Stimulated activated CD4-positive, alpha-beta T cell treated with anti-CD3 and anti-CD28 coated beads, Interleukin-15, amount 100 ng/mL, for 48 hours (primary cell): ENCODE measurements at places on chromosomes 1 and 21.
A peak's percentile ranks its signal among the peaks of the same experiment; 100 is the strongest.

DNA sequence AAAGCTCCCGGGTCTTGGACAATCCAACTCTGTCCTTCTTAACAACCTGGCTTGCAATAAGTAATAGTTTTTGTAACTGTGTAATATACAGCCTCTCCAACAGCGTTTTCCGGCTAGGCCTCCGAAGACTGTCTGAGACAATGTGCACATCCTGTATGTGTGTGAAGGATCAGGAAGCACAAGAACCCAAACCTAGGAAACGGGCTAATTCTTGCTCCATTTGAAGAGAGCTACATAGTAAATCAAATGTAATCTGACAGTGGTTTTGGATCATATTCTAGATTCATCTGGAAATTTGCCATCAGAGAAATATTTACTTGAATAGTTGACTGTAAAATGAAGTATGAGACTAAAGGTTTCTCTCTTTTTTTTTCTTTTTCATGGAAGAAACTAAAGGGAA, 1.2 kb downstream of the GPR52 start:
- DNase-seq, result no peak

GRCh38 chr1:233375653-233376052, 48.1 kb downstream of the MAP3K21 start:
- DNase-seq, result no peak

GRCh38 chr1:100353071-100353801, 930 bp downstream of the CDC14A start:
- DNase-seq, result no peak

DNA sequence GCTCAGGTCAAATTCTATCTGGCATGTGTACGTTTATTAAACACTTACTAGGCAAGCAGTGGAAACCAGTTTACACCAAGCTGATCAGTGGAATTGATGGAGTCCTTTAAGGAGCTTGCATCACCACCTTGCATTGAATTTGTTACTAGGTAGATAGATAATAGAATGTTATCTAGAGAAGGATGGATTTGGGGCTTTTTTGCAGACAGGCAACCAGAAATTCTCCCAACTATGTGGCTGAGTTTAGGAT, 44.9 kb downstream of the HHAT start:
- no peak for DNase-seq

DNA sequence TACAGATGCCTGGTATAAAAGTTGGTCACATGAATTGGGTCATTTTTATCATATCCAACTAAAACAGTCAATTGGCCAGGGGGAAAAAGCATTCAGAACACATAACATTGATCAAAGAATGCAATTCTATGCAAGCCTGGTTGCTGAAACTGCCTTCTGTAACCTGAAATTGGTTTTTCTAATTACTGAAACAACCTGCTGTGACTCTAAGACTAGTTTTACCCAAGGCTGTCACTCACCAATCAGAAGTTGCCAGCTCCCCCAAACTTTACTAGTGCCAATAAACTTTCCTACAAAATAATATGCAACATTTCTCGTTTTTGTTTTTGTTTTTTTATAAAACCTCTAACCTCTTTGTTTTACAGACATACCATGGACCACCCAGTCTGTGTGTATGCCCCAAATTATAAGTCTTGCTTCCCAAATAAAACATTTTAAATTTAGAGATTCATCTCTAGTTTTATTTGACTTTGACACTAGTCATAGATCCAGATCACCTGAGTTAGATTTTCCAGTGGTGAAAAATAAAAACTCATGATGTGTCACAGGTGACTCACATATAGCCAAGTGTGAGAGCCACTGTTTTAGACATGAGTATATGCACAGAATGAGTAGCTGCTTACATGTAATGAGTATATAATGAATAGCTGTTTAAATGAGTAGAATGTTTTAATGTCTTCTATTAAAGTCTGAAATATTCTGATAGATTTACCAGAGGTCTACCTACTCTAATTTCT, 64.2 kb upstream of the CR2 start:
- no peak for DNase-seq

DNA sequence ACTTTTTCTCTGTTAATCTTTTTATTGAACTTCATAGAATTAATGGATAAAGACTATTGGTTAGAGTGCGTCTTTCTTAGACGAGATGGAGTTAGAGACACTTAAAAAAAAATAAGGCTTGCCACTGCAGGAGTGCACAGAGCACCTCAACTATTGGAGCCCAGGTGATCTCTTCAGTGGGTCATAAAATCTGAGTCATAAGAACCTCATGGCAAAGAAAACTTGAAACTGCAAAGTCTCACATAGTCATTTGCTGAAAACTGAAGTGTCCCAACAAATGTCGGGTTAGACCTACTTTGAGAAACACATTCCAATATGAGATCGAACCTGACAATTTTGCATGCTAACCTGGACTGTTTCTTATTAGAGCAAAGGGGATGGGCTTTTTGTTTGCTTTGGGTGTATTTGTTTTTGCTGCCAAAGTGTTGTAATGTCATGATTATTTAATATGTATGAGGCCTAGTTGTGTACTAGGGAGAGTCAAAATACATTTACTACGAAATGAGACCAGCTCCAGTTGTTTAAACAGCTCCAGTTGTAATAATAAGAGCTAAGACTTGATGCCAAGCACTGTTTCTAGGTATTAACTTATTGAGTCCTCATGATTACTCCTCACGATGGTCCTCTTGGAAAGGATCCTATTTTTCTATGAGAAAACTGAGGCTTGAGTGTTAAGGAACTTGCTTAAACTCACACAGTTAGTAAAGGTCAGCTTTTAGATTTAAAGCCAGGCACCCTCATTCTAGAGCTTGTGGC, 65.1 kb downstream of the DDR2 start:
- DNase-seq, result no peak

GRCh38 chr1:168834225-168834872, 105.3 kb upstream of the DPT start:
- DNase-seq, result no peak

- no peak for DNase-seq
These were observed 1.2 kb upstream of the SRSF11 start for GRCh38 chr1:70220015-70220414.

DNA sequence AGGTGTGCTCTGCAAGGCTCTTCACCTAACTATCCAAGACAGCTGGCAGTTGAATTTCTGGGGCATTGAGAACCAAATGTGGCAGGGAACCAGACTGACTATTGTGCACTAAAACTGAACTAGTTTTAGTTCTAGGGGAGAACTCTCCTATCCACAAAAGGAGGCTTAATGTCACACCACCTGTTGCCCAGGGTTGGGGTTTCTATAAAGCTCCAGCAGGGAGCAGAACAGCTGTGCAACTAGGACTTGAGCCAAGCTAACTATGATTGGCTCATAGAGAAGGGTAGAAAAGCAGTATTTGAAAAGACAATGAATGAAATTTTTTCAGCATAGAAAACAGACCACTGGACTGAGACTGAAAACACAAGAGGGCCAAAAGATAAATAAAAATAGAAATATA, 53.3 kb upstream of the FGGY start:
- no peak for DNase-seq

- no peak for DNase-seq
These were observed 48.6 kb upstream of the LRRC52 start for GRCh38 chr1:165494949-165495857.

DNA sequence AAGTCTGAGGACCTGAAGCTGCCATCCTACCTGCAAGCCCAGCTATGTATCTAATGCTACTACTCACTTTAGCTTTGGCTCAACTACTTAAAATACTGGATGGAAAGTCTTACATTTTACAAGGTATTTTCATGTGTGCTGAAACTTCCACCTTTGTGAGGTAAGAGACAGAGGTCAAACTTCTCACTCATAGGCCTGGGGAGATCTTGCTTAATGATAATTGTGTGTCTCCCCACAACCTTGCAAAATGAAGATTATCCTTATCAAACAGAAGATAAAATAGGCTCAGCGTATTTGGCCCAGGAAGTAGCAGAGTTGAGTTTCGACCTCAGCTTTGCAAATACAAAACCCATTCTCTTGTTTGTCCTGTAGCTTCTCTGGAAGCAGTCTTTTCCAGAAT, 63.7 kb downstream of the CENPF start:
- DNase-seq, result no peak

- DNase-seq, result peak; percentile 54
These were observed 553 bp downstream of the CMPK1 start for GRCh38 chr1:47333922-47334764.

DNA sequence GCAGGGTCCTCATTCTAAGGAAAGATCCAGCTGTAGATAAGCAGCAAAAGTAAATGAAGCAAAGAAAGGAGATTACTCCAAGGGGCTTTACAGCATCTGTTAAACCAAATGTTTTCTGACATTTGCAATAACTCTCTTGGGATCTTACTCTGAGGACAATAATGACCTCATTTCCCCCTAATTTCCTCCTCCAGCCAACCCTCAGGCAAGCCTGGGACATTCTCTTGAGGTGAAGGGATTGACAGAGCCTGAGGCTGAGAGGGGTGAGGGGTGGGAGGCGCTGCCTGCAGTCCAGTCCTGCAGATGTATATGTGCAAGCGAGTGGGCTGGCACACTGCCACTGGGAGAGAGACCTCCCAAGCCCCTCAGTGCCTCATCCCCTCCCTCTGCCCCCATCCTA, 40.5 kb upstream of the NEK2 start:
- DNase-seq, result no peak

DNA sequence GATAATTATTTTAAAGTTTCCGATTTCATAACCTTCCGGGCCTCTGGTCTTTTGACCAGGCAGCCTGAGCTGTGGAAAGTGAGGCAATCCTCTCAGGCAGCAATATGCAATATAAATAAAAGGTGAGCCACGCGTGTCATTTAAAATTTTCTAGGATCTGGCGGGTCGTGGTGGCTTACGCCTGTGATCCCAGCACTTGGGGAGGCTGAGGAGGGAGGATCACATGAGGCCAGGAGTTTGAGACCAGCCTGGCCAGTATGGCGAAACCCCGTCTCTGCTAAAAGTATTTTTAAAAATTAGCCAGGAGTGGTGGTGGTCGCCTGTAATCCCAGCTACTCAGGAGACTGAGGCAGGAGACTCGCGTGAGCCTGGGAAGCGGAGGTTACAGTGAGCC, 546 bp upstream of the ZNF695 start:
- no peak for DNase-seq

GRCh38 chr1:19087737-19088594, 122.1 kb downstream of the UBR4 start:
- no peak for DNase-seq

GRCh38 chr21:38989745-38990423, 184.2 kb downstream of the ETS2 start:
- DNase-seq, result no peak

GRCh38 chr1:5649795-5650194, 342.4 kb downstream of the NPHP4 start:
- DNase-seq, result no peak

- DNase-seq, result no peak
These were observed 29.9 kb downstream of the GIPC2 start for GRCh38 chr1:78075621-78076020.

DNA sequence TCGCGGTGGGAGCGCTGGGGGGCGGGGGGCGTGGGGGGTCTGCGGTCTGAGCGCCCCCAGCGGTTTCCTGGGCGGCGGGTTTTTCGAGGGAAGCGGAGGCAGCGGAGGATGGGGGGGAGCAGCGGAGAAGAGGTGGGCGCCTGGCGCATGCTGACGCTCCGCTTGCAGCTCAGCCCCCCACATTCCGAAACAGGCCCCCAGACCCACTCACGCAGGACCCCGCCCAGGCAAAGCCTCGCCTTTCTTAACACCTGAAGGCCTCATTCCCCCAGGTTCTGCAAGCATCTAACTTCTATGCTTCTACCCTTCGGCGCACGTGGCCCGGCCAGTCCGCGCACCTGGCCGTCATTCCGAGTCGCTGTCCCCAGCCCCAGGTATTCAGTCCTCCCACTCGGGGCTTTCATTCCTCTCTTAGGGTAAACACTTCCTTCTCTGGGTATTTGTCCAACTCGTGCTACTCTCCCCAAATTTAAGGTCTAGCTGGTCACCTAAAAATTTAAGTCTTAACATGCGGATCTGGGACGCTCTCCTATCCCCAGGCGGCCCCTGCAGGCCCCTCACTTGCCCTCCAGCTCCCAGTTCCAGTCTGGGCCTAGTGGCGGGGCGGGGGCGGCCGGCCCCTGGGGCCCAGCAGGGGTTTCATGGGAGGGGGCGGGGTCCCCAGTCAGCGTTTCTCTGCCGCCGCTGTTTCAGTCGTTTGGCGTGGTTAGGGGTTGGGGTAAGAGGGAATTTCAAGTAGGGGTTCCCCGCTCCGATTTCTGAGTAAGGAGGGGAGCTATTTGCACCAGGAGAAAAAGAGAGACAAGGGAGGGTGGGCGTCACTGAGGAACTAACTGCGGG, 2.8 kb upstream of the ZBTB7B start:
- DNase-seq, result no peak

DNA sequence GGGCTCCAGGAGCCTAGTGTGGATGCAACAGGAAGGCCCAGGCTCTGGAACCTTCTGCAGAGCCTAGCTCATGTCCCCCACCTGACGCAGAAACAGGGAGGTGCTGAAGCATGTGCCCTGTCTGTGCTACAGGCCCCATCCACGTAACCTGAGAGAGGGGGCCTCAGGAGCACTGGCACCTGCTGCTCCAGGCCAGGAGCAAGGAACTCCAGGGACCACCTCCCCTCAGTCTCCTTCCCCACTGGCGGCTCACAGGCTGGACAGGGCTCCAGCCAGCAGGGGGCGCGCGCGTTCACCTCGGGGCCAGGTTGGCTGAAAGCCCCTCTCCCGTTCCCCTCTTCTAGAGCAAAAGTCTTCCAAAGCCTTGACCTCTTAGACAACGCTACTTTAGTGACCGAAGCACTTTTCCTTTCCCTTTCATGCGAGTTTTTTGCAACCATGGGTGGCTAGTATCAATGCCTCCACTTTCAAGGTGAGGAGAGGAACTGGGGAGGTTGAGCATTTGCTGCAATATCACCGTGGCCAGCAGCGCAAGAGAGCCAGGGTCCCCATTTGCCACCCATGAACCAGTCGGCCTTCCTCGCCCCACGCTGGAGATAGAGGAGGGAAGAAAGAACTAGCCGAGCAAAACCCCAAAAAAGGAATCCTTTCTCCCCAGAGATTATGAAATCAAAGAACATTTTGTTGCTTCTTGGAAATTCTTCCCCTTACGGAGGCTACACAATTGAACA, 52.4 kb upstream of the GPR157 start:
- DNase-seq, result no peak

GRCh38 chr1:199834711-199835110, 192.8 kb upstream of the NR5A2 start:
- DNase-seq, result no peak

GRCh38 chr1:158717344-158717743, 3.2 kb downstream of the OR6K3 start:
- DNase-seq, result no peak

DNA sequence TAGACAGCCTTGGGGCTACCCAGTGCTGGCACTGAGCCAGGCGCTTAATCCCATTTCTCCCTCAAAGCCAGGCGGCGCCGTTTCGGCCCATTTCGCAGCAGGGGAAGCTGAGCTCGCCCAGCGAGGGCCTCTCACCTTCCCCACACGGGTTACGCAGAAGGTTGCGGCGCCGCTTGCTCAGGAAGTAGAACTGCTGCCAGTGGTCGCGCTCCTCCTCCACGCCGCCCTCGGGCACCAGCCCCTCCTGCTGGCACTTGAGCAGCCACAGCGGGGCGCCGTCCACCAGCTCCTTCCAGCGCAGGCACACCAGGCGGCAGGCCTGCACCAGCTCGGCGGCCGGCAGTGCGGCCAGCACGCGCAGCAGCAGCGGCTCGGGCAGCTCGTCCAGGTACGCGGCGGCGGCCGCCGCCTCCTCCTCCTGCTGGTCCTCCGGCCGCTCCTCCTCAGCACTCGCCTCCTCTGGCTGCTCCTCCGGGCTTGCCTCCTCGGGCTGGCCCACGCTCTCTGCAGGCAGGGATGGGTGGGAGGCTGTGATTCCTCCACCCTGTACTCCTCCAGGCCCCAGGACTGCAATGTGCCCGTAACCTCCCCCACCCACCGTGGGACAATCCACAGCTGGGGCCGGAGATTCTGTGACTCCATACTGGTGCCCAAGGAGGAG, 3.8 kb downstream of the FBXO2 start:
- peak; percentile 77 for DNase-seq
